ENCODE measurements at places on chromosomes 6 and 20.

- no peak for DNase-seq
Observed at GRCh38 chr6:144823131-144823530, 538.0 kb downstream of the UTRN start.

- DNase-seq: no peak
Observed at GRCh38 chr20:24721891-24722568, 227.0 kb upstream of the CST7 start.

DNA sequence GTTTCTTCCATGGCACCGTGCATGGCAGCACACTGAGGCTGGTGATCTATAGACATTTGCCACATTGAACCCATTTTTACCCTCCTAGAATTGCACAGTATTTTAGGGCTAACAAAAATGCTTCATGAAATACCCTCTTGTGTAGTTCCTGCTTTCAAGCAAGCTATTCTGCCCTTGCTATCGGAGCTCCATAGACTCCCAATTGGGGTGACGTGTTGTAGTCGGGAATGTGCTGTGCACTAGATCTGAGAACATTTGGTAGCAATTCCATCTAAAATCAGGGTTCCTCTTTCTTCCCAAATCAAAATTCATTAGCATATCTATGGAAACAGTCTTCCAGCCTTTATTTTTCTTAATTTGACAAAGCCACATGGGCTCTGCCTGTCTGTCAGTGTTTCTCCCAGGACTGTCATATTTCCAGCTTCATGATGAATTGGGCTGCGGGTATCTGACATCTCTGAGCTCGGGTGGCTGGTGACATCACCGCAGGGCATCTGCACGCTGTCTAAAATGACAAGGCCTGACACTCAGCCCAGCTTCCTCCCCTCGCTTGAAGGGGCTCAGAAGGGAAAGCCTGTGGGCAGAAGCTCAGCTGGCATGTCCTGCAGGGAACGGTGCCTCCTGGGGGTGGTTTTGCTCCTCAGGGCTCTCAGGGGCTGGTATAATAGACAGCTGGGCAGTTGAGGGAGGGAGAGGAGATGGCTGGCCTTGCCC, 406.4 kb downstream of the QKI start:
- peak; percentile 81 for DNase-seq

GRCh38 chr6:2378891-2379652, 133.7 kb upstream of the GMDS start:
- DNase-seq: no peak

- DNase-seq: no peak
Observed at GRCh38 chr20:38608188-38608587, 6.6 kb downstream of the ARHGAP40 start.

DNA sequence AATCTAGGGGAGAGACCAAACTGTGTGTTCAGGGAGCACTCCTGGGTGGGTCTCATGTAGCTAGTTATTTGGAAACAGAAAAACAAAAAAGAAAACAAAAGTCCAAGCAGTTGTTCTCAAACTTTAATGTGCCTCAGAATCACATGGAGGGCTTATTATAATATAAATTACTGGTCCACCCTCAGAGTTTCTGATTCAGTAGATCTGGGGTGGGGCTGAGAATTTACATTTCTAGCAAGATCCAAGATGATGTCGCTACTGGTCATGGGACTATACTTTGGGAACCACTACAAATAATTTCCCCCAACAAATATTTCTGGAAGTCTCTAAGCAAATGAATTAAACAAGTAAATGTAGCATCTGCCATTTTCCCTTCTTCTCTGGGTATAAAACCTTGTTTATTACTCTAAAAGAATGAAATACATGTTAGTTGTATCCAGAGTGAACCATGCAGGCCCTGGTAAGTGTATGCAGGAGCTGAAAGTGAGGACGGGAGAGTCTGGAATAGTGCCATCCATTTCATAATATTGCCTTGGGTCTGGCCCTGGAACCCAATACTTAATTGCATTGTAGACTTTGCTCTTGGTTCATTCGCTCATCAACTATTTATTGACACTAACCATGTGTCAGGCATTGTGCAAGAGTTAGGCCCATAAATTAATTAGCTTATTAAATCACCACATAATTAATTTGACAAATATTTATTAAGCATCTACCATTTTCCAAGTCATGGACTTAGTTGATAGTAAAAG, 490.8 kb downstream of the EPM2A start:
- DNase-seq: no peak

GRCh38 chr20:12592756-12593155, 416.0 kb upstream of the SPTLC3 start:
- DNase-seq: no peak

GRCh38 chr20:47535088-47535487, 33.4 kb downstream of the NCOA3 start:
- no peak for DNase-seq

DNA sequence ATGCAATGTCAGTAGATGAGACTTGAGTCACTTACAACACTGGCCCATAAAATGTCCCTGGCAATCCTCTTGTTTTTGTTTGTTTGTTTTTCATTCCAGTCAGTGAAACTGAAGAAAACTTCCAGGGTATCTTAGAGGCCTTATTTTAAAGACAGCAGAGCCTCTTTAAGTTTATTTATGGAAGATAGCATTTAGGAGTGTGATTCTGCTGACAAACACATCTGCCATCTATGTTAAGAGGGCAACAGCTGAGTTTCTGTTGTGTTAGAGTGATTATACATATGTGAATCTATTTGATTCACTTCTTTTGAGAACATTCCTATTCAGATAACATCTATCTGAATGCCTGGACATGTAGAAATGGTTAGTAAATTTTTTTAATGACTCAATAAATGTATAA, 812.6 kb downstream of the TENT5A start:
- no peak for DNase-seq

GRCh38 chr6:29744131-29744530, 20.9 kb downstream of the HLA-F start:
- no peak for DNase-seq

DNA sequence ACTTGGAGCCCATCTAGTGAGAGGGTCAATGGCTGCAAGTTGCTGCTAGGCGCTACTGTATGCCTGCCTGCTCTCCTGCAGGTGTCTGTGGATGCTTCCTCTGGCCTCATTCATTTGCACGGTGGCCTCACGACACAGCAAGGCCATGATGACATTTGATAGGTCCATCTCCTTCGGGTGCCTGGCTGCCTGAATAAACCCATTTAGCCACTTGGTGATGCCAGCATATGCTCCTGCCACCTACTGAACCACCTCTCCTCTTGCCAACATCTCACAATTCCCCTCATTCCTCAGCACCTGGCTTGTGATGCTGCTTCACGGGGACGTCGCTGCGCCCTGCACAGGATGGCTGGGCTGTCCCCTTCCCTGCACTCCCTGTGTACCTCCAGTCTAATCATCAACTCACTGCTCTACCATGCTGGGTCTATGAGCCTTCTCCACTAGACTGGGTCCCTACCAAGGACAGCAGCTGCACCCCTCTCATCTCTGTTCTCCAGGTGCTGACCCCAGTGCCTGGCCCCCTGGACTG, 51.1 kb downstream of the AGPAT4 start:
- DNase-seq: no peak

DNA sequence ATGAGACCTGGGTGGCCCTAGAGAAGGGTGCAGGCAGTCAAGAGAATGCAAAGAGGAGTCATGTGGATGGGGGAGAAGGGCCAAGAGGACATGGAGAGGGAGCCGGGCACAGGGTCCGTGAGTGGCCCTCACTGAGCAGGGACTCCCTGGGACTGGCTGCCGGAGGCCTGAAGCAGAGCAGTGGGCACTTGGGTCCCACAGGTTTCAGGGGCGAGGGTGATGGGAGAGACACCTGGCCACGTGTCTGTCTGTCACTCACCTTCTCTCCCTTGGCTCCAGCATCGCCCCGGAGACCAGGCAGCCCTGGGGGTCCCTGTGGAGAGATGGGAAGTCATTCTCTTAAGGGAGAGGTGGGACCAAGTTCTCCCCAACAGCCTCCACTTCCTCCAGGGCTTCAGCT, 25.5 kb downstream of the COL11A2 start:
- DNase-seq: no peak

GRCh38 chr6:168533414-168533813, 92.4 kb downstream of the SMOC2 start:
- no peak for DNase-seq

DNA sequence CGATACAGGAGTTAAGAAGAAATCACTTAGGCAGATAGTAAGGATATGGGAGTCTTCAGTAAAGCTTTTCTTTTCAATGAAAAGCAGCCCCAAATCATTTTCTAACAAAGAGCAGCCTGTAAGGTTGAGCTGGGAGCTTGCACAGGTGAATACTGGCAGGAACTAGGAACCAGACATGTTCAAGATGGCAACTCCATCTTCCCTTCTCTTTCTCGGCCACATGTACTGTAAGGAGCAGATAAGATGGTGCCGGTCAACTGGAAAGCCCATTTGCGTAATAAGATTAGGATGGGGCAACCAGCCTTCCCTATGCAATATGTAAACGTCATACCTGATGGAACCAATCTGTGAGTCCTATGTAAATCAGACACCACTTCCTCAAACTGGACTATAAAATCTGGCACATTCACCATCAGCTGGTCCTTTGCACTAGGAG, 46.2 kb upstream of the RNGTT start:
- no peak for DNase-seq

DNA sequence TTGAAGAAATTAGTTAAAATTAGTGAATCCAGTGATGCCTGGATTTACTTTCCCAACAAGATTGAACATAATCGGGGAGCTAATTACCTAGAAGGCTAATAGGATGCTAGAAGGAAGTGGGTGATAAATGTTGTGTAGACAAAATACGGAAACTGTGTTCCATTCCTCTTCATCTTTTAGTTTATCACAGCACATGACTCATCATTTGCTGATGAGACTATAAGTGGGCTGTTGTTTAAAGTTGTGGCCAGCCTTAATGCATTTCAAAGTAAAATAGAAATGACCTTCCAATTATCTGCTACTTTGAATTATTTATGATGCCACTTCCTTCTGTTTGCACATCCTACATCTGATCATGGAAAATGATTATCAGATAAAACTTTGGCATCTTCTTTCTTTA, 43.4 kb downstream of the OGFRL1 start:
- DNase-seq: no peak

- DNase-seq: peak; percentile 17
Observed at GRCh38 chr6:108581932-108582475, 21.3 kb downstream of the FOXO3 start.

DNA sequence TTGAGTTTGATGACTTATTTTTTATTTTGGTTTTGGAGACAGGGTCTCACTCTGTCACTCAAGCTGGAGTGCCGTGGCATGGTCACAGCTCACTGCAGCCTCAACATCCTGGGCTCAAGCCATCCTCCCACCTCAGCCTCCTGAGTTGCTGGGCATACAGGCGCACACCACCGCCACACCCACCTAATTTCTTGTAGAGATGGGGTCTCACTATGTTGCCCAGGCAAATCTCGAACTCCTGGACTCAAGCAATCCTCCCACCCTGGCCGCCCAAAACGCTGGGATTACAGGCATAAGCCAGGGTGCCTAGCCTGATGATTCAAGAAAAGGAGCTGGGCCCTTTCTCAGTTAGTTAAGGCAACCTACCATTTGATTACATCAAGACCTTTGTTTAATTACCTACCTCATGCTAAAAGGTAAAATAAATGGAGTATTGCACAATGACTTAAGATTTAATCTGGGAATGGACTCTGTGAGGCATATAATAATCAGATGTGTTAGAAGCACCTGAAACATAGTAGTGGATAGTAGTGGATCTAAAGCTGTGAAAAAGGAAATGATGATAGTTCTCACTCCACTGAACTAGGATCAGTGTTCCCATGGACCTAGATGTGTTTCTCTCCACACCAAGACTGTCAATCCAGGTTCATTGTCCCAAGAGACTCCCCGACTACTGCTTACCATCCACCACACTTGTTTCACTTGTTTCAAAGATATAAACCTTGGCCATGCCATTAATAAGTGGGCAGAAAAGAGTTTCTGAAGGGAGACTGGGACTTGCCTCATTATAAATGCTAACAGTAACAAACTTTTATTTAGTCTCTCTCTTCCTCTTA, 2.1 kb downstream of the TNFRSF21 start:
- DNase-seq: no peak

- no peak for DNase-seq
Observed at GRCh38 chr6:143361536-143362191, 88.8 kb downstream of the ADAT2 start.

GRCh38 chr6:110950440-110950839, 8.1 kb upstream of the GTF3C6 start:
- no peak for DNase-seq

- peak; percentile 95 for DNase-seq
Observed at GRCh38 chr6:146543211-146543939, at the start of gene RAB32. Gene RAB32 (plus strand): TSS chr6:146543833. CDS start chr6:146543872, 39 bp downstream.

DNA sequence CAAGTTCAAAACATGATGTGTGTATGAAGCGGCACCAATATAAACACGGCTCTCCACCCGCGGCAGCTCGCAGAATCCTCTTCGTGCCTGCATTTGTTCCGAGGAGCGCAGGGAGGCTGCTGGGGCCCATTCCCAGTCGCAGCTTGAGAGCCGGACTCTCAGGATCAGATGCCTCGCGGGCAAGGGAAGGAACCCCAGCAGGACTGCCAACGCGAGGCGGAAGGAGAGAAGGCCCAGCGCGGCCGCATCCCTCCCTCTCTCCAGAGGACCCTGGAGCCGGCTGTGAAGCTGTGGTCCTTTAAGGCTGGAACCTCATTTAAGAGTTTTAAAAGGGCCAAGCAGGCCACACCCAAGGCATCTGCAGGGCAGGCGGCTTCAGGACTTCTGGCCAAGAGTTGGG, 44.2 kb upstream of the ZBP1 start:
- no peak for DNase-seq

- DNase-seq: peak; percentile 58
Observed at GRCh38 chr20:36098364-36098763, 56.2 kb upstream of the EPB41L1 start.

DNA sequence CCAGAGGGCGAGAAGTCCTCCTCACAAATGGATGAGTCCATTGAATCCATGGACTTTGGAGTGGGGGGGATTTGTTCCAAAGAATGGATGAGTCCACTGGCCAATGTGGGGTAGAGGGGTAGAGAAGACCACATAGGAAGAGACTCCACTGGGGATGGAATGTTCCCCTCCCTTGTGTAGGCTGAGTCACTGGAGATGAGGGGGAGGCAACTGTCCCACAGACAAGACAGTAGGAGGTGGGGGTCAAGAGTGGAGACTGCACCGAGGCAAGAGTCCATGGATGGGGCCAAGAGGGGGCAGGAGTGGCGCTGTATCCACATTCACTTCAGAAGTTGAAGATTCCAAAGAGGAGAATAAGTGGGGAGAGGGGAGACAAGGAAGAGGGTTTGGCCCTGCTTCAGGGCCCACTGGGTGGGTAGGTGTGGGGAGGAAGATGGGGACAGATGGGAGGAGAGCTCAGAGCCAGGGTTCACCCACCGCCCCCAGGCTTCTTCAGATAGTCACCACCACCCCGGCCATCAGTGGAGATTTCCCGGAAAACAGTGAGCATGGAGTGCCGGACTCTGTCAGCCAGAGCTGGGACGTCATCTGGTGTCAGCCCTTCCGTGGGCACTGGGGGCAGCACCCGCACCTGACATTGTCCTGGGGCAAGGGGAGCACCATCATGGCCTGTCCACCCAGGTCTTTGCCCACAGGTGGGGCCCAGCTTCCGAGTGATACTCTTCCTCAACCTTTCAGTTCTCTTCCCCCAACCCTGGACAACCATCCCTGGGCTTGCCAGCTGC, 4.6 kb downstream of the EGFL8 start:
- DNase-seq: no peak
